ENCODE measurements at places on chromosomes 12 and 14.

- DNase-seq, result no peak
These were observed 6.7 kb downstream of the DDX47 start for GRCh38 chr12:12819752-12820311.

GRCh38 chr12:53096759-53097158, 708 bp upstream of the IGFBP6 start:
- DNase-seq, result no peak

- no peak for DNase-seq
These were observed 4.3 kb downstream of the GAPDH start for GRCh38 chr12:6538420-6539313.

- no peak for DNase-seq
These were observed 64.5 kb downstream of the FZD10 start for GRCh38 chr12:130226771-130227170.

GRCh38 chr12:46558677-46559076, 186.1 kb upstream of the SLC38A2 start:
- DNase-seq, result no peak

DNA sequence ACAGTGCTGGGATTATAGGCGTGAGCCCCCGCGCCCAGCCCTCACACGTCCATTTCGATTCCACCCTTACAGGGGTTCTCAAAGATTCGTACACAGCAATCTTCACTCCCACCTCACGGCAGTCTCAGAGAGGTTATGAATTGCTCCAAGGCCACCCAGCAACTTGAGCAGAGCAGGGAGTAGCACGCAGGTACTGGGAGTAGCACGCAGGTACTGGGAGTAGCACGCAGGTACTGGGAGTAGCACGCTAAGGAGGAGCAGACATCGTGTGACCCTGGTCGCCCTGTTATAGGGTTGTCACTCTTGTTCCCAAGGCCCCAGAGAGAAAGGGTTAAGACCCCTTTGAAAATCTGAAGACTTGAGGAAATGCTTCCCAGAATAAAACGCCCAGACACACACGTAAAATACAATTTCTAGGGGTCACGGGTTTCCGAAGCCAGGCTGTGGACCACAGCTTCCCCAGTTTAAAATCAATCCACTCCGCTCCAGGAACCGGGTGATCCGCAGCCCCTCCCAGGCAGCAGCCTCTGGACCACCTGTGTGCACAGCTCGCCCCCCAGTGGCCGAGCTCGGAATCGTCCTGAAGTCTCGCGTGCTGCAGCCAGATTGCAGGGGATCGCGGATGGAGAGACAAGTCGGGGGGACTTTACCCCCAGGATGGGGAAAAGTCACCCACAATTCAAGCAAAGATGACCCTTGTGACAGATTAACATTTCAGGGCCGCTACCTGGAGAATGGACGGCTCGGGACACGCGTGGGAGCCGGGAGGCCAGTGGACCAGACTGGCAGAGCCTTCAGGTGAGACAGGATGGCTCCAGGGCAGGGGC, 92.0 kb downstream of the SCARB1 start:
- DNase-seq, result peak; percentile 74

- DNase-seq, result no peak
These were observed 254.4 kb downstream of the SLC16A7 start for GRCh38 chr12:59850268-59850667.

DNA sequence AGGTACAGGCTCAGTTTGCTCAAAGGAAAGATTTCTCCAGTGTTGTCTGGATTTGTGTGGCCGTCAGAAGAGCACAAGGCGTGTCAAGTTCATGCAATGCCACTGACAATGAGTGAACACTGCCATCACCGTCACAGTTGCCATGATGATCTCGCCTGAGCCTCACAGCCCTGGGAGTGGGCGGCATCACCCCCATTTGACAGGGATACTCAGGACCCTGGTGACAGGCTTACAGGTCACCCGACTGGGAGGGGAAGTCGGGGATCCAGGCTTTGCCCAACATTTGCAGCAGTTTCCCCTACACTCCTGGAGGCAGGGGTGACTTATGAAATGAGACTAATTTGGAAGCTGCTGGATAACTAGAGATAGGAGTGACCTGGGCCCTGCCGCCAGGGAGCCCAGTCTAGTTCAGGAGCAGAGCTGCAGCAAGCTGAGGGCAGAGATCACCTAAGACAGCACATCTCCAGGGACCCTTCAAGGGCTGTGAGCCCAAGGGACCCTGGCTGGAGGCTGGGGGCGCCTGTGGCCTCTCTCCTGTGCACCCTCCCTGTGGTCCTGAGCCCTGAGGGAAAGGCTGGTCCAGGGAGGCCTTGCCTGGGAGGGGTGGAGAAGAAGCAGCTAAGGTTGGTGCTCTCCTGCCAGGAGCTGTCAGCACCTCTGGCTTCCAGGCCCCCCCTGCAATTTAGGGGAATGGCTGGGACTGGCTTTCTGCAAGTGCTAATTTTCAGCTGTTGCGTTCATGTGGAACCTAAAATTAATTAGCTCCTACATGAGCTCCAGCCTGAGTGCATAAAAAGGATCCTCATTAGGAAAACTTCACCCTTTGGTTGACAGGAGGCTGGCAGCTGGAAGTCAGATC, 32.4 kb upstream of the BEGAIN start:
- DNase-seq, result peak; percentile 12

GRCh38 chr14:21205678-21206581, 50.1 kb upstream of the OR5AU1 start:
- DNase-seq, result no peak

GRCh38 chr14:52913271-52913670, 37.6 kb downstream of the FERMT2 start:
- DNase-seq, result no peak

DNA sequence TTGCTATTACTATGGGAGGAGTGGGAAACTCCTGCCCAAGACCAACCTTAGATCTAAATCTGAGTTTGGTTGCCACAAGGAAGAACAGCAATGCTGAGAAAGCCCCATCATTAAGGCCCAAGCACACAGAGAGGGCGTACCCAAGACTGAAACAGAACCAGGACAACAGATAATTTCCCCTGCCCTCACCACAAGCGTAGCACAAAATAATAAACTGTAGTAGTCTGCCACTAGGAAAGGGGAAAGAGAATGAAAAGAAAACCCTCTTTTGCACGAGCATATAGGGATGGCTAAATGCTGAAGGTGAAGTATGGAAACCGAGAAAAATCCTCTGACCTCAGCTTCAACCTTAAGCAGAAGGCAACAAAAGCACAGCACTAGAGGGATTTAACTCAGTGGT, 76.5 kb upstream of the DHRS4 start:
- no peak for DNase-seq

DNA sequence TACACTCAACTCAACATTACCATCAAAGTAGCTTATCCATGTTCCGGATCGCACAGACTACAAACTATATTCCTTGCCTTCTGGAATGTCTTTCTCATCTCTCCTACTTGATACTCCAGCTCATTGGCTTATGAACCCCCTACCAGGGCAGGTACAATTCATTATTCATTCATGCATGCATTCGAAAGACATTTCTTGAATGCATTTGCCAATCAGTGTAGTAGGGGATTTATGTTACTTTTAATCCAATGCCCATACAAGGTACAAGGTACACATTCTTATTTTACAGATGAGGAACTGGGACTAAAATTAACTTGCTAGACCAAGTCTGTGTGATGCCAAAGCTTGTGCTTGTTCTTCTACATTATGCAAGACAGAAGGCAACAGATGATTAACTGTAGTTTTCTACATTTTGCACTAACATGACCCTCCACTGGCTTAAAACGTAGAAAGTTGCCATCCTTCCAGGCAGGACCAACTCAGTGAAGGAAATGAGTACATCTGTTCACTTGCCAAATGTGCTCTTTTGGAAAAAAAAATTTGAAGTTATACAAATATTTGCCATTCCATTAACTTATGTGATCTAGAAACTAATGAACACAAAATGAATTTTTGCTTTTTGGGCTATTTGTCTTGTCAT, 53.8 kb upstream of the KCNJ8 start:
- DNase-seq, result no peak

- DNase-seq, result no peak
These were observed 22.0 kb downstream of the SRP54 start for GRCh38 chr14:35004839-35005238.

DNA sequence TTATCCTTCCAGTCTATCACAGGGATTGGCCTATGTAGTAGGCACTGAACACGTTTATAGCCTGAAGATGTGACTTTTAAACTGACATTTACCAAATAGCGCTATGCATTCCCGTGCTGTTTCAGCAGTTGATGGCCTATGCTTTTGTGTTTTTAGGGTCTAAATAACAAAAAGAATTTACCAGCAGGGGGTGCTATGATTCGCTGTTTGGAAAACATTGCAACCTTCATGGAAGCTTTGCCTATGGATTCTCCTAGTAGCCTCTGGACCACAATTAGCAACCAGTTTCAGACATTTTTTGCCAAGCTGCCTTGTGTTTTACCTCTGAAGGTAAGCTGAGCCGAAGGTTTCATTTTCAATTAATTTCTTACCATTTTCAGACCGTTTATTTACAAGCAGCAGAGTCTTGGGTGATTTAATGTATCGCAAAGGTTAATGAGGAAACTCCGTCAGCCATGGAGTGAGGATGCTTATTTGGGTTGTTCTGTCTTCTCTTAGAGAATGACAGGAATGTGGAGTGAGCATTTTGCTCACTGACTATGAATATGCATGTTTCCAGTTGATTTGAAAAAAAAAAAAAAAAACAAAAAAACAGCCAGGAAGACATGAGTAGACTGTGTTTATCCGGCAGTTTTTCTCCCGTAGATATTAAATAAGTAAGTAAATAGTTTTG, 133.1 kb downstream of the PRIMA1 start:
- no peak for DNase-seq

- no peak for DNase-seq
These were observed 513.8 kb downstream of the NRXN3 start for GRCh38 chr14:78683981-78684380.

Data from CD4-positive, alpha-beta T cell treated with Interleukin-15 for 1 hour (primary cell).